ENCODE measurements at places on chromosomes 5 and 9.

- no peak for DNase-seq
Measured at GRCh38 chr5:107331312-107331711, 339.4 kb downstream of the EFNA5 start.

DNA sequence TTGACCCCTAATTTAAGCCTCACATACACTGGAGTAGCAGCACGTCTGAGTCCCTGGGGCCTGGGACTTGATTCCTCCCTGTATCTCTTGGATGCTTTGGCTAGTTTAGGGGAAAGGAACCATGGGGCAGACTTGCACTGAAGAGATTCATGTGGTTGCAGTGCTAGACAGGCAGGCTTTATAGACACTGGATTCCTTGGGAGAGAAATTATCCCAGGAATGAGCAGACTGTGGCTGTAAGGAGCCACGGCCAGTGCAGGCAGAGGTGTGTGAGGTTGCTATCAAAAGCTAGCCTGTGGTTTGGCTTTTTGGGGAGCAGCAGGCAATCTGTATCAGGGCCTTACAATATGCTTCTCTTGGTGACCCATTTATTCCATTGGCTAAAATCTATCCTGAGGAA lies 20.5 kb upstream of the PITX1 start:
- DNase-seq = no peak

GRCh38 chr5:111107371-111107770 lies 15.2 kb downstream of the WDR36 start:
- no peak for DNase-seq

DNA sequence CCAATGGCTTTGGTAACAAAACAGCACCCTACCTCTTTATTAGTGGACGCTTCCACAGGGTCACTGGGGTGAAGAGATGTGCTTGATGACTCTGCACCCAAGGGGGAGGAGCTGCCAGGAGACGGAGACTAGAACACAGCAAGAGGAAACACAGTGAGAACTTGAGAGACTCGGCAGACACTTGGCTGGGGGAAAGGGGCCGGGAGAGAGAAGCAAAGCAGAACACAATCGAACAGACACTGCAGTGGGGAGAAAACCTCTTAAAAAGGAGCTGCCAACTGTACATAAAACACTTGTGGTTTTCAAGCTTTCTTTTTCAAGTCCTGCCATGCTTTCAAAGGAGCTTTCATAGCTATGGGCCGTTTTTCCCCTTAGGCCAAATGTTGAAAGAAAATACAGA lies 151.0 kb downstream of the ENTREP1 start:
- no peak for DNase-seq

GRCh38 chr5:94707359-94707758 lies 88.9 kb downstream of the SLF1 start:
- DNase-seq = no peak

GRCh38 chr5:121937762-121938161 lies 24.0 kb upstream of the SRFBP1 start:
- no peak for DNase-seq

DNA sequence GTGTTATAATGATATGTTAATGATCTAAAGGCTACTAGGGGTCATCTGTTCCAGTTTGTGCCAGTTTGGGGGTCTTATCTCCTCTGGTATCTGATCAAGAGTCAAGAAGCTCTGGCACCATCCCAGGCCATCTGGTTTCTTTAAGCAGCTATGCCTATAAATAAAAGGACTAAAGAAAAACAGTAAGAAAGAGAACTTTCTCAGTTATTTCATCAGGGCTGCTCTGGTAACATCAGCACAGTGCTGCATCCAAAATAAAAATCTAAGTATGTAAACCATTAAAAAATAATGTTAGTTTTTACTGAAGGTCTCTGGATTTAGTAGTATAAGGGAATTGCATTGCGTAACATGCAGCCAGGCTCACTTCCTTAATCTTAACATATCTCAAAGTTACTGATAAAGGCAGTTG lies 185.0 kb downstream of the NR2F1-AS1 start:
- DNase-seq = no peak

DNA sequence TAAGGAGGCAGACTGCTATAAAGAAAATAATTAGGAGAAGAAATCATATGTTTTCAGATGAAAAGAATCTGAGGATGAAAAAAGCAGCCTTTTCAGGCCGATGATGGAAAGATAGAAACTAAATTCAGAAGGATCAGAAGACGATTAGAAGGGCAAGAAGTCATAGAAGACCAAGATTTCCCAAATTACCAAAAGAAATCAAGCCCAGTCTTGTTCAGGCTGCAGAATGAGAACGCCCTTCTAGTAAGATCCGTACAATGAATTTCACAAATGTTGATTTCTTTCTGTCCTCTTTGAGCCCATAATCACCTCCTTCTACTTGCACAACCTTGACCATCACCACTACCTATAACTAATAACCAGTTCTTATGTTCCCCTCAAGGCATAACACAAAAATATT lies 114.6 kb upstream of the CCDC152 start:
- no peak for DNase-seq

- DNase-seq = no peak
Measured at GRCh38 chr9:103116246-103116645, 121.1 kb downstream of the CYLC2 start.

- no peak for DNase-seq
Measured at GRCh38 chr9:8115570-8115969, 316.0 kb upstream of the DMAC1 start.

- DNase-seq = no peak
Measured at GRCh38 chr9:117344892-117345660, 69.8 kb downstream of the ASTN2 start.

DNA sequence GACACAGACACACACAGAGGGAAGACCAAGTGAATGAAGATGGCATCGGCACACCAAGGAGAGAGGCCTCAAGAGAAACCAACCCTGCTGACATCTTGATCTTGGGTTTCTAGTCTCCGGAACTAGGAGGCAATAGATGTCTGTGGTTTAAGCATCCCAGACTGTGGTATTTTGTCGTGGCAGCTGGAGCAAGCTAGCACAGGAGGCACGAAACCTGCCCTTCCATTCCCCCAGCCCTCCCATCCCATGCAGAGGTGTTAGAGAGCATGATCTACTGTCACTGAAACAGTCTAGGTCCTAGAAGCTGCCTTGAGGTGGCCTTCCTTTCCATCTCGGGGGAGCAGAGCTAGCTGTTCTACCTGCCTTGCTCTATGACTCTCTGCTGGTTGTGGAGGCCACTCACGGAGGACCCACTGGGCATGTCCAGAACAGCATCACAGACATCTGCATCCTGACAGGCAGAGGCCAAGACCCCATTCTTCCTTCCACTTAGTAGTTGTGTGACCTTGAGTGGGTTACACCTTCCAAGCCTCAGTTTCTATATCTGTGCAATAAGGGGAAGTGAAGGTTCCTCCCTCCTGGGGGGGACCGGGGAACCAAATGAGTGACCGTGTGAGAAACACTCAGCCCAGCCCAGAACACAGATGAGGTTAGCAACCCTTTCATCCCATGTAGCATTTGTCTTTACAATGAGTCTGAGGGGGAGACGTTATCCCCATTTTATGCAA lies 134.3 kb upstream of the BOD1 start:
- no peak for DNase-seq

DNA sequence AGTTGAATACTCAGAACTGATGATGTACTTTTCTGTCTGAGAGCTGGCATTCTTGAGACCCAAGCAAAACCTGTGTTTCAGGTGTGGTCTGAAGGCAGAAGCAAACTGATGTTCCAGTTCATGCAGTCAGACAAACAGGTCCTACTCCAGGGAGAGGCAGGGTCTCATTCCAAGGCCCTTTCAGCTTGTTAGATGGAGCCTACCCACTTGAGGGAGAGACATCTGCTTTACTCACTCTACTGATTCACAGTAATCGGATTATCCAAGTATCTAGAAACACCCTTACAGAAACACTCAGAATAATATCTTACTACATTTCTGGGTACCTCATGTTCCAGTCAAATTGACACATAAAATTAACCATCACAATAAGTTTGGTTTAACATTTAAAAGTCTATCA lies 207.8 kb downstream of the KDM4C start:
- DNase-seq = no peak

DNA sequence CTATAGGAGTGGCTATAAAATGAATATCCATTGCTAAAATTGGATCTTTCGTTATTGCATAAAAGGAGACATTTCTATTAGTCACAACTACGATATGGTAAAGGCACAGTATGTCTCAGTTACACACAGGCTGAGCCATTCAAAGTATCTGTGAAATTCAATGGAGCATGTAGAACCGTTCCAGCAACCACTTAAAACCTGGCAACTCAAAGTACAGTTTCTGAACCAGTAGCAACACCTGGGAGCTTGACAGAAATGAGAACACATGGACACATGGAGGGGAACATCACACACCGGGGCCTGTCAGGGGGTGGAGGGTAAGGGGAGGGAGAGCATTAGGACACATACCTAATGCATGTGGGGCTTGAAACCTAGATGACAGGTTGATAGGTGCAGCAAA lies 15.4 kb downstream of the POC5 start:
- no peak for DNase-seq

GRCh38 chr5:157690690-157691433 lies 19.5 kb downstream of the C5orf52 start:
- DNase-seq = no peak

All from Calu3 (cell line).